Hematopoietic multipotent progenitor cell (in vitro differentiated cells): ENCODE measurements at places on chromosomes 7 and 10.
A peak's percentile ranks its signal among the peaks of the same experiment; 100 is the strongest.

DNA sequence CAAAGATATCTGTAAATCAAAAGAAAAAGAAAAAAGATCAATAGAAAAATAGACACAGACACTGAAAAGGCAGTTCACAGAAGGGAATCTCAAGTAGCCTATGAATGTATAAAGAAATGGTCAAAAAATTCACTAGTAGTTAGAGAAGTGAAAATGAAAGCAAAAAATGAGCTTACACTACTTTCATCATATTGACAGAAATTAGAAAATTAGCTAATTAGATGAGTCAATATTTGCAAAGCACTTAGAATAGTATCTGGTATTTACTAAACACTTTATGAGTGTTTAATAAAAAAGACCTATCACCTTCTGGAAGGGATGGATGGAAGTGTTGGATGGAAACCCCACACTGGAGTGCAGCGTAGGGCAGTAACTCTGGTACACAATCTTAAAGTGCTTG, 1.7 kb upstream of the CFAP58 start:
- DNase-seq, result no peak

- peak; percentile 32 for DNase-seq
Observed at GRCh38 chr10:12353399-12354242, 4.3 kb downstream of the CAMK1D start.

GRCh38 chr10:3238115-3238871, 65.7 kb upstream of the PITRM1 start:
- DNase-seq, result no peak

DNA sequence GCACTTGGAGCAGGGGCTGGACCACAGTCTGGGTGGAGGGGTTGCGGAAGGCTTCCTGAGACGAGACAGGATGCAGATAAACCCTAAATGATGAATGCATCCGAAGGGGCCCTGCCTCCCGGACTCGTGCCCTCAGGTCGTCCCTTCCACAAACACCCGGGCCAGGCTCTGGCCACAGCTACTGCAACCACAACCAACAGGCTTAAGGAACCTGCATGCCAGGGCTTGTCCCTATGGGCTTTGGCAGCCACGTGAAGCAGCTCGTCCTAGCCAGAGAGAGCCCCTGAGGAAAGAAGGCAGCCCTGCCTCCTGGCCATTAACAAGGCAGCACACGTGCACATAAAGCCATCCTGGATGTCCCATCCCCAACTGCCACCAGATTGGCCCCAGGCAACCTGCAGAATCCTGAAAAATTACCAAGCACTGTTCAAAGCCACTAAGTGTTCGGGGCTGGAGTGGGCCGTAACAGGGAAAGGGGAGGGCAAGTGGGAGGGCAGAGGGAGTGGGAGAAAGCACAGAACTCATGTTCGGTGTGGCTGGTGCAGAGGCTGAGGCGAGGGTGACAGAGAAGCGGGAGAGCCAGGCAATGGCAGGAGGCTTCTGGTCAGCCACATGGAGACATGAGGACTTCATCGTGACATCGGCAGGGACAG, 62.7 kb downstream of the MAD1L1 start:
- DNase-seq, result no peak

DNA sequence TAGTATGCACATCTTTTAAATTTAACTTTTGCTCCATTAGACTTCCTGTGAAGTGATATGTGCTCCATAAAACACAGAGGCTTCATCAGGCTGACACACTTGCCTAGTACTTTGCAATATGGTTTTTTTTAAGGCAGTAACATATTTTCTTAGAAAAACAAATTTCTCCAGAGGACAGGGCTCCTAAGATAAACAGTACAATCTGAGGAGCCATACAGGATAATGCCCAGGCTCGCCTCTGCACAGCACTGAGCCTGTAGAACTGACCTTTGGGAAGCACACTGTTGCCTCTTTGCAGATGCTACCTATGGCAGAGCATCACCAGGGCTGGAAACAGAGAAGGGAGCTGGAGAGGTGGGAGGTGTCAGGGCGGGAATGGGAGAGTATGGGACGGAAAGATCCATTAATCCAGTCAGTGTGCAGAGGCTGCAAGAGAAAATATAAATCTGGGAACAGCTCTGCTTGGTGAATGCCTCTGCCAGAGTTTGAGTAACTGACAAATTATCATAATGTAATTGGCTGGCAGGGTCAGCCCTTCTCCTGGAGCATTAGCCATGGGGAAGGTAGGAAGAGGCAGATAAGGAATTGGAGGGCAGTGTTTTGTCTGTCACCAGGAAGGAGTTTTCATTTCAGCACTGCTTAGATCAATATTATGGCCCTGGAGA, 132.3 kb downstream of the CREB5 start:
- no peak for DNase-seq

- DNase-seq, result no peak
Observed at GRCh38 chr7:126790763-126791162, 462.0 kb downstream of the GRM8 start.

GRCh38 chr10:16663444-16663843, 141.8 kb upstream of the C1QL3 start:
- no peak for DNase-seq
